Stimulated activated CD4-positive, alpha-beta T cell treated with anti-CD3 and anti-CD28 coated beads, Interleukin-2, amount 100 ng/mL, for 24 hours (primary cell): ENCODE measurements at places on chromosomes 7 and 10.

- no peak for DNase-seq
Observed at GRCh38 chr7:47573758-47574481, 8.0 kb downstream of the TNS3 start.

DNA sequence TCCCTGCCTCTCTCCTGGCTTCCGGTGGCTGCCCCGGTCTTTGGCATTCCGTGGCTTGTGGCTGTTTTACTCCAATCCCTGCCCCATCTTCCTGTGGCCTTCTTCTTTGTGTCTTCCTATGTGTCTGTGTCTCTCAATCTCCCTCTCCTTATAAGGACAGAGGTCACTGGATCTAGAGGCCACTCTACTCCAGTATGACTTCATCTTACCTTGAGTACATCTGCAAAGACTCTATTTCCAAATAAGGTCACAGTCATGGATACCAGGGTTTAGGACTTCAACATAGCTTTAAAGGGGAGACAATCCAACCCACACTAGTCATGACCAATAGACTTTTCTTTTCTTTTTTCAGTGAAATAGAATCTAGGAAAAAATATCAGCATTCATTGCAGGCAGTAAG, 153.3 kb upstream of the INSYN2A start:
- DNase-seq: no peak

DNA sequence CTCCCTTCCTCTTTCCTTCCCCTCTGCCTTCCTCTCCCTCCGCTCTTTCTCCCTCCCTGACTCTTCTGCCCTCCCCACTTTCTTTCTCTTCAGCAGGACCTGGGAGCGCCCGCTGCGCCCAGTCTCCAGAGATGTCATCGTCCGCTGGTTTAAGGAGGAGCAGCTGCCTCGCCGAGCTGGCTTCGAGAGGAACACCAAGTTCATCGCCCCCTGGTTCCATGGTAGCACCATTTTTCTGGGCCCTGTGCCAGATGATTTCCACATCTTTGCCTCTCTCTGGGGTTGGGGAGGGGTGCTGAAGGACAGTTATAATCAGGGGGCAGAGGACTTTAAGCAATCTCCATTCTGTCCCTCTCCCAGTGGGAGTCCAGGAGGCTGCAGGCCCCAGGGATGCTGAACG, 71.6 kb downstream of the SH2D4B start:
- no peak for DNase-seq

GRCh38 chr7:70486977-70487376, 645.0 kb upstream of the GALNT17 start:
- no peak for DNase-seq
